ENCODE measurements at places on chromosomes 3 and 15.

DNA sequence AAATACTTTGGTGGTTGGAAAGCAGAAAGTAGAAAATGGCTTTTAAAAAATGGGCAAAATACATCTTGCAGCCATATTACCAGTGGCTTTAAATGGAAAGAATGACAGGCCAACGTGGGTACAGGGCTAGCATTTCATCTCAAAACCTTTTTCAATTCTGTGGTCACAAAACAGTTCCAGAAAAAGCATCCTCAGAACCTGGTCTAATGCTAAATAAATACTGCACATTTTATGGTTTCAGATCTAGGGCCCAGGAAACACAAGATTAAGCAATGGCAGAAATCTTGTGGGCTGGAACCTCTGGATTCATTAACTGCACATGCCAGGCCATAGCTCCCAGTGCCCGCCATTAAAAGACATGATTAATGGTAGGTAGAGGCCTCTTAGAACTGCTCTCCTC lies 470.2 kb upstream of the RASGRP1 start:
- no peak for DNase-seq

DNA sequence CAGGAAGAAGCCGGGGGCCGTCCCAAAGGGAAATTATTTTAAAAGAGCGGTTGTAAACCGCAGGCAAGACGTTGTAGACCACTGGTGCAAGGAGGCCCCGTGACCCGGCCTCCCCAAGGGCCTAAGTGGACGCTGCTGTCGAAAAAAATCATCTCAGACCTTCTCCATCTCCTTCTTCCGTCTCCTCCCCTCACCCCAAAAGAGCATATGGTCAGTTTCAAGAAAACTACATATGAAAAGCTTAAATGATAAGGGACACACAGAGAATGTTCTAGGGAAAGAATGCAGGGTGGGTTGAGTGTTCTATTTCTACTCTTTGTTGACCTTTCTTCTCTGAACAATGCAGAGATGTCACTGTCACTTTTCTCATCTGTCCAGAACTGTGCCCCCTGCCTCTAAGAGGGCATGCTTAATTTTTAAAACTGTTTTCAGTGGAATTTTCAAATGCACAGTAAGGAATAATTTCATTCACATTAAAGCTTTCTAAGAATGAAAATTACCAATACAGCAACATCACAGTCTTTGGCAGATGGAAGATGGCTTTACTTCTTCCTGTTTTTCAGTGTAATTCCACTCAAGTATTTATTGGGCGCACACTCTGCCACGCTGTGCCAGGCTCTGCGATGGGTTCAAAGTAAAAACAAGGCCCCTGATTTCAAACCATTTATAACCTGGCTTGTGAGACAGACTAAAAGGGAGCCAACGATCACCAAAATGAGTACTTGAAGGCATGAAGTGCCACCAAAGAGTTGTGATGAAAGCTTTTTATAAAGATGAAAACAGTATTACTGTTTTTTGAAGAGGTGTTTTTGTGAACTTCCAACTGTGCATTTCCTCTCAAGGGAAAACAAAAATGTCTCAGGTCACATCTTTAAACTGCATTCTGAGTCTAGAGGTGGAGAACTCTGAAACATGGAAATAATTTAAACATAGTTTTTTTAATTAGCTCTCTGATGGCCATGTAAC lies 891 bp upstream of the TOP2B start:
- DNase-seq = peak; percentile 92

- DNase-seq = no peak
Measured at GRCh38 chr3:61919371-61919770, 358.0 kb downstream of the PTPRG start.

- DNase-seq = no peak
Measured at GRCh38 chr15:75358771-75359536, 9.5 kb downstream of the MAN2C1 start.

DNA sequence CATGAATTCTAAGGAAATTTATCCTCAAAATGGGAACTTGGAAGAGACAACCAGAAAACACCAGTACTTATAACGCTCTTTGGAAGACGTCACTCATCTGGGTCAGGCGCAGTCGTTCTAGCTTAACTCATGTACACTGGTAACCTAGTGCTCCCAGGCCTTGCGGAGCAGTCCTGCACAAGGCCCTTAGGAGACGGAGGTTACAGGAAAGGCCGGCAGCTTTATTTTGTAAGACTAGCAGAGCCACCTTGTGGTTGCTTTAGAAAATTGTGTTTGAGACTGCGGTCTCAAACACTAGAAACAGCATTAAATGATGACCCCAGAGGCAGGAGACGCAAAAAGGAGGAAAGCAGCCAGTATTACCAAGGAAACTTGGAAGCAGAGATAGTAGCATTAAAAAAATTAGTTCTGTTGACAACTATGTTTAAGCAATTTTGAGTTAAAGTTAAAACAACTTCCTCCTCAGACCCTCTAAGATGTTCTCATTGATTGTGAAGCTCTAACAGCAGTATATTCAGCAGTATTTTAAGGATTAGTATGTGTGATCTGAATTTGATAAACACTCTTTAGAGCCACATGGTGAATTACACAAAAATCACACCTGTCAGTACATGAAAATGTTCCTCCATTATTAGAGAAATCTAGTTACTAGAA lies 141.9 kb upstream of the C2CD4B start:
- peak; percentile 6 for DNase-seq

DNA sequence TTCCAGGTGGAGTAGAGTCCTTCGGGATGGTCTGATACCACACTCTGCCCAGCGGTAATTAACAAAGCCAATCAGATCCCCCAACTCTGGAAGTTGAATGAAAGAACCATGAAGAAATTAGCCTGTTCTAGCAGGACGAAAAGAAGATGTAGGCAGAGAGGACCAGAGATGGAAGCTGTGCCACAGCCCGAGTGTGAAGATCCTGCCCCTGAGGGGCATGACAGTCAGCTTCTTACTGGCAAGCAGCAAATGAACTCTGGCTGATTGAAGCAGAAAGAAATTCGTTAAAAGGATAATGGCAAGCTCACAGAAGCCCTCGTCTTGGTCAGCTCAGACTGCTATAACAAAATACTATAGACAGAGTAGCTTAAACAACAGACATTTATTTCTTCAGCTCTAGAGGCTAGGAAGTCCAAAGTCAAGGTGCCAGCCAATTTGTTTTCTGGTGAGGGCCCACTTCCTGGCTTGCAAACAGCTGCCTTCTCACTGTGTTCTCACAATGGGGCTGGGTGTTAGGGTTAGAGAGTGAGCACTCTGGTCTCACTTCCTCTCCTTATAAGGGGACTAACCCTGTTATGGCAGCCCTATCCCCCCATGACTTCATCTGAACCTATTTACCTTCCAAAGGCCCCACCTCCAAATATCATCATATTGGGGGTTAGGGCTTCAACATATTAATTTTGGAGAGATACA lies 307.1 kb downstream of the VPS13C start:
- no peak for DNase-seq

- DNase-seq = no peak
Measured at GRCh38 chr3:56323986-56324420, 144.3 kb downstream of the ERC2 start.

- DNase-seq = no peak
Measured at GRCh38 chr15:70956201-70956995, 63.8 kb downstream of the LRRC49 start.

DNA sequence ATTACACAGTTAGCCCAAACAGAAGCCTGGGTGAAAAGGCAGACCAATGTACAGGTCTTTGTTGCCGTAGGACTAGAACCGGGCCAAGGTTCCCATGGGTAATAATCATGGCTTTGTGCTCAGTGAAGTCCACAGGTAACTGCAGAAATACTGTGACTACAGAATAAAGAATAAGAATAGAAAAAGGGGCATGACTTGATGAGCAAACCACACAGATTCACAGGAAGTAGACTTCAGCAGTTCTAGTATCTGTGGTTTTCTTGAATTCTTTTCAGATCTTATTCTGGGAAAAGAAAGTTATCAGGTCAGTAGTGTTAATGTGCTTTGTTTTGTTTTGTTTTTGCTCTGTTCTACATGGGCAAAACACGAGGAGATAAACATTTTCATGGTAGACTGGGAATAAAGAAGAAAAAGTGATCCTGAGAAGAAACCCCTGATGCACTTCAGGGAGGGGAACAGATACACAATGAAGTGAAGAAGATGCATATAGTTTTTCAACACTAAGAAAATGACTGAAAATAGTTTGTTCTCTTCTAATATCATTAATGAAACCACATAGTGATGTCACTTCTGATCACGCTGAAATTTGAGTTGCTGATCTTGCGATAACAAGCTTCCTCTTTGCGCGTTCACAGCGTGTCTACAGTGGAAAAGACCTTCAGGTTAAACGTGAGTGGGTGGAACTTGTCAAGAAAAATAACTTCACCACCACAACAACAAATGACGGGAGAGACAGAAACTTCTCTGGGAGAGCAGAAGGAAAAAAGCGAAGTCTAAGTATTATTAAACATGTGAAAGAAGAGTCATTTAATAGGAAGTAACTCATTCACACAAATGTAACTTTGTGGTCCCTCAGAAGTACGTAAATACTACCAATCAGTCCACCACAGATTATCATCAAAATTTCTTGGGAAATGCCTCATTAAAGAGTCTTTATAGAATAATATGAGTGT lies 315.8 kb upstream of the SATB1 start:
- DNase-seq = no peak

DNA sequence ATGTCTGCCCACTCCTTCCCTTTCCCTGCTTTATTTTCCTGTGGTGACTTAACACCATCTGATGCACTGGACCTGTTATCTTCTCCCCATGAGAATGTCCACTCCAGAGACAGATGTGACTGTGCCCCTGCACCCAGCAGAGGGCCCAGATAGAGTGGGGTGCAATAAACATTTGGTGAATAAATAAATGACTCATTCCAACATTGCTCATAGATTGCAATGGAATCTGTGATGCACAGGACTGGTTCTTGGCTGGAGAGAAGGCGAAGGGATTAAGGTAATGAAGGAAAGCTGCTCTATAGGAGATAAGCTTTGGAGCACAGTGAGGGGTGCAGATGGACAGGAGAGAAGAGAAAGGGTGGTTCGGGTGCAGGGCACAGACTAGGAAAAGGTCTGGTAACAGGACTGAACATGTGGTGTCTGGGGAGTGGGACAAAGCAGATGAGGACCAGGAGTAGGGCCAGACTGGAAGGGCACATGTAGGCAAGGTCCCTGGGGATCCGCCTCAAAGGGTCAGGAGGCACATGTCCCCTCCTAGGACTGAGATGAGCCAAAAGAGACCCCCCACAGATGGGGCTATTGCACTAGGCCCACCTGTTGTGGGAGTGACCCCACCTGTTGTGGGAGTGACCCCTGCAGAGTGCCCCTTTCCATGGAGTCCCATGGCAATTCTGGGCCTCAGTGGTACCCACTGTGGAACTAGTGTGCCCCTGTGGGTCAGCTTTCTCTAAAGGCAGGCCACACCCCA lies 17.5 kb upstream of the POC1A start:
- no peak for DNase-seq

GRCh38 chr3:66299891-66300290 lies 79.1 kb downstream of the SLC25A26 start:
- no peak for DNase-seq

GRCh38 chr15:64791401-64791800 lies 16.0 kb upstream of the RBPMS2 start:
- no peak for DNase-seq

GRCh38 chr3:43584043-43584826 lies 37.6 kb downstream of the ANO10 start:
- no peak for DNase-seq

DNA sequence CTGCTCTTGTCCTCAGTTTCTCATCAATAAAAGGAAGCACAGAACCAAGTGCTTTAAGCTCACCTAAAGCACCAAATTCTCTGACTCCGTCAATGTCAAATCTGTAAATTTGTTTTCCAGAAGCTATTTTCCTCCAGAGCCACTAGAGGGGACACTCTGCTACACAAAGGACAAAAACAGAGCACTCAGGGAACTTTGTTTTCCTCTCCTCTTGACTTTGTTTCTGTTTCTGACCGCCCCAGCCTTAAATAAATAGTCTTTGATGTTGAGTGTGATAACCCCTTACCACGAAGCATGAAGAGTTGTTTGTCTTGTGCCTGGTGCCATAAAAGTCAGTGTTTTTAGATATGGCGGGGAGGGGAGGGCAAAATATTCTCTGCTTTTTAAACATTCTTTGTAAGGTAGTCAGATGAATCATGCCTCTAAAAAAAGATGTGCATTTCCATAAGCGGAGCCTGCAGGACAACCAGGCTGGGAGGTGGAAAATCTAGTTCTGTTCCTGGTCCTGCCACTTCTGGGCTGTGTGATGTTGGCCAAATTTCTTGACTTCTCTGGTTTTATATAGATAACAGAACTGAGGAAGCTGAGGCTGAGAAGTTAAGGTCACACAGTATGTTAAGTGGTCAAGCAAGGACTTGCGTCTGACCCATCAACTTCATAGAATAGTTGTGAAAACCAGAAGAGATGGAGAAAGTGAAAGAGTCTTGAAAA lies 7.3 kb upstream of the ZBTB38 start:
- DNase-seq = no peak

DNA sequence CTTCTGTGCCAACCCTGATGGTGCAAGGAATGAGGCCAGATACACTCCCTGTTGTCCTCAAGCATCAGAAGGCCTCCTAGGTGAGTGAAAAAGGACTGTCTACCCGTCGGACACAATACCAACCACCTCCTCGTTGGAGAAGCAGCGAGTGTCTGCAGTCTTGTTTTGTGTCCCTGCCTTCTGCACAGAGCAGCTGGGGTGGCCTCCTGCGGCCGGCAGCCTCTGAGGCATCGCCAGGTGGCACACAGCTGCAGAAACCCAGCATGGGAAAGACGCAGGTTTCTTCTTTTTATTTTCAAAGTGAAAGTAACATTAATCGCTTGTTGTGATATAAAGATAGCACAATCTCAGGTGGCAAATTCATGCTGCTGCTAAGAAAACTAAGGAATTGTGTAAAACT lies 509.9 kb downstream of the OCA2 start:
- DNase-seq = no peak

DNA sequence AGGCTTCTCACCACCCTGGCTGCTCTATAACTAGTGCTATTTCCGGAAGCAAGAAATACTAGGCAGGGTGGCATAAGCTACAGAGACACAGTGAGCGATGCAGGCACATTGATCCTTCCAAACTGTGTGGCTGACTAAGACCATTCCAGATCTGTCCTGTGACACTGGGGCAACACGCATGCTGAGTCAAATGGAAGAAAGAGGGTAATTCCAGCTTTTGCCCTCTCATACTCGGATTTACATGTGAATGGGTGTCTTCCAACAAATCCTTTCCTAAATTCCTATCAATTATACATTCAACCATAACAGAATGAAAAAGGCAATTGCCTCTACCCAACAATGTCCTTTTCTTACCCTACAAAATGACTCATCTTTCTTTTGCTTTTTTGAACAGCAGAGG lies 5.1 kb downstream of the FSIP1 start:
- no peak for DNase-seq

DNA sequence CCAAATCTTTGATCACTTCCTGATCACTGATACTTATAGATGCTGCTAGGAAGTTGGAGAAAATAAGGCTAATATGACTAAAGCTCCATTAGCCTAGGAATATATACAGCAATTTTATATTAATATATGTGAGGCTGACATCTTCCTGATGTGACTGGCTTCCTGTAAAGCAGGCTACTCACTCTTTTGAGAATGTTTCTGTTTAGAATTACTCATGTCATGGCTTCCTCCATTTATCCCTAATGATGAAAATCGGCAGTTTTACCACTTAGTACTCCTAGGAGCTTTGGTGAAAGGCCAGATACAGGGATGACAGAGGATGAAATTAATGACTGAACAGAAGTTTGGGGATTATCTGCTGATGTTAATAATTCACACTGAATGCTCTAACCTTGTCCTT lies 3.9 kb upstream of the MAP1A start:
- no peak for DNase-seq

Data from GF-D8 (cell line).